ENCODE measurements at places on chromosomes 11 and 22.
A peak's percentile ranks its signal among the peaks of the same experiment; 100 is the strongest.

GRCh38 chr11:32053151-32053888 lies 37.6 kb upstream of the RCN1 start:
- no peak for DNase-seq

GRCh38 chr11:96282625-96283220 lies 60.3 kb downstream of the MAML2 start:
- DNase-seq = no peak

DNA sequence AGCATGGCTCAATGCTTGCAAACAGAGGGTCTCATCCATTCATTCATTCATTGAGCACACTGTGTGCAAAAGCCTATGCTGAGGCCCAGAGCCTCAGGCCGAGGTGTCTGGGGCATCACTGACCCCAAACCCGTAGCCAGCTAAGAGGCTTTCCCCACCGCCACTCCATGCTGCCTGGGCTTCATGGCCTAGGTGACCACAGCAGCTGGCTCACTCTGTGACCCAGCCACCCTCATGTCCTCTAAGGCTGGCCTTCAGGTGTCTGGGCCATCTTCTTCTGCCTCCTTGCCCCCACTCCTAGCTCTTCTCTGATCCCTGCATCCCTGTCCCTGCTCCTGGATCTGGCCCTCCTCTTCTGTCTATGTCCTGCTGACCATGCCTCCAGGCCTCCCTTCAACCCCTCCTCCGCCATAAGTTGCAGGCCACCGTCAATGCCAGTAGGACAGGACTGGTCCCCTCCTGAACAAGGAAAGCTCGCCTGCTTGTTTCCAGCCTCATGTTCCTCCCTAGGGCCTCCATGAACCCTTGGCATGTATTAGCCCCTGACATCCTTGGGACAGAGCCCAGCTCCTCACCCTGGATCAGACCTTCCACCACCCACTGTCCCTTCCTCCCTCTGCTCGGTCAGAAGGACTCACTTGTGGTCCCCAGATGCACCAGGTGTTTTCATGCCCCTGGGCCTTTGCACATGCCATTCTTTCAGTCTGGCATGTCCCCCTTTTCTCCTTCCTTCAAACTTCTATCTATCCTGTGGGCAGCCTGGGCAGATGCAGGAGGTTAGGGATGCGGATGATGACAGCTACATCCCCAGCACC lies 92.8 kb downstream of the MYEOV start:
- DNase-seq = no peak

- no peak for DNase-seq
These were observed 1.4 kb upstream of the EMSY start for GRCh38 chr11:76443268-76443980.

DNA sequence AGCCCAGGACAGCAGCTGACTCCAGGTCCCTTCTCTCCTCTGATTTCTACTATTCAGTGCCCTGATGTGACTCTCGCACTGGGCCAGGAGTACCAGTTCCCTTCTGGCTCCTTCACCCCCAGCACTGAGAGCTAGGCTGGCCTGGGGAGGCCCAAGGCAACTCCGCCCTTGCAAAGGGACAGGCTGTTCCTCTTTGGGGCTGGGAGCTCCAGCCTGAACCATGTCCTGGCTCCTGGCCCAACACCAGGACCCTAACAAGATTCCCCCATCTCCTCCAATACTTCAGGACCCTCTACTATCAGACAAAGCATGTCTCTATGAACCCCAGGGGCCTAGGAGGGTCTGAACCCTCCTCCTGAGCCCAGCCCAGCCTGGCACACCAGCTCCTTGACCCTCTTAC lies 12.5 kb downstream of the CREB3L1 start:
- DNase-seq = no peak

DNA sequence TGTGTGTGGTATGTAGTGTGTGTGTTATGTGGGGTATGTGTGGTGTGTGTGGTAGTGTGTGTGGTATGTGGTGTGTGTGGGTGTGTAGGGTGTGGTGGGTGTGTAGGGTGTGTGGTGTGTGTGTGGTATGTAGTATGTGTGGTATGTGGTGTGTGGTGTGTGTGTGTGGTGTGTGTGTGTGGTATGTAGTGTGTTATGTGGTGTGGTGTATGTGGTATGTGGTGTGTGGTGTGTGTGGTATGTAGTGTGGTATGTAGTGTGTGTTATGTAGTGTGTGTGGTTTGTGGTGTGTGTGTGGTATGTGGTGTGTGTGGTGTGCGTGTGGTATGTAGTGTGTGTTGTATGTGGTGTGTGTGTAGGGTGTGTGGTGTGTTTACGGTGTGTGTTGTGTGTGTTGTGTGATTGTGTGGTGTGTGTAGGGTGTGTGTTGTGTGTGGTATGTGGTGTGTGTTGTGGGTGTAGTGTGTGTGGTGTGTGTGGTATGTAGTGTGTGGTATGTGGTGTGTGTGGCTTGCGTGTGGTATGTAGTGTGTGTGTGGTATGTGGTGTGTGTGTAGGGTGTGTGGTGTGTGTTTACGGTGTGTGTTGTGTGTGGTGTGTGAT lies 4.2 kb upstream of the PPP6R2 start:
- no peak for DNase-seq

DNA sequence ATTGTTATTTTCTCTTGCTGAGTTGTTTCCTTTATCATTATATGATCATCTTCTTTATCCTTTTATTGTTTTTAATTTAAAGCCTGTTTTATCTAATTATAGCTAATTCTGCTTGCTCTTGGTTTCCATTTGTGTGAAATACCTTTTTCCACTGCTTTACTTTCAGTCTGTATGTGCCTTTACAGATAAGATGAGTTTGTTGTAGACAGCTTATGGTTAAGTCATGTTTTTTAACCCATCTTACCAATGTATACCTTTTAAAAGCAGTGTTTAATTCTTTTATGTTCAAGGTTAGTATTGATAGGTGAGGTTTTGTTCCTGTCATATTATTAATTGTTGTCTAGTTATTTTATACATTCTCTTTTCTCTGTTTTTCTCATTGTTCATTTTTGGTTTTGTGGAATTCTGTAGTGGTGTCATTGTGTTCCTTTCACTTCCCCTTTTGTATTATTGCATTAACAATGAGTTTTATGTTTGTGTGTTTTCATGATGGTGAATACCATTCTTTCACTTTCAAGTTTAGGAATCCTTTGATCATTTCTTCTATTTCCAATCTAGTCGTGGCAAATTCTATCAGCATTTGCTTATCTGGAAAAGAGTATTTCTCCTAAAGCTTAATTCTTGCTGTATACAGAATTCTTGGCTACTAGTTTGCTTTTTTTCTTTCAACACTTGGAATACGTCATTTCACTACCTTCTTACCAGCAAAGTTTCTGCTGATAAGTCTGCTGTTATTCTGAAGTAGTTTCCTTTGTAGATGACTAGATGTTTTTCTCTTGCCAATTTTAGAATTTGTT lies 21.8 kb downstream of the OR5AN1 start:
- no peak for DNase-seq

GRCh38 chr11:16960250-16960649 lies 54.0 kb downstream of the PLEKHA7 start:
- DNase-seq = no peak

- DNase-seq = no peak
These were observed 8.3 kb upstream of the FGF19 start for GRCh38 chr11:69711822-69712801.

GRCh38 chr11:119378851-119379465 lies 2.5 kb downstream of the USP2 start:
- DNase-seq = no peak

- no peak for DNase-seq
These were observed 1079.7 kb upstream of the TENM4 start for GRCh38 chr11:80520507-80520887.

DNA sequence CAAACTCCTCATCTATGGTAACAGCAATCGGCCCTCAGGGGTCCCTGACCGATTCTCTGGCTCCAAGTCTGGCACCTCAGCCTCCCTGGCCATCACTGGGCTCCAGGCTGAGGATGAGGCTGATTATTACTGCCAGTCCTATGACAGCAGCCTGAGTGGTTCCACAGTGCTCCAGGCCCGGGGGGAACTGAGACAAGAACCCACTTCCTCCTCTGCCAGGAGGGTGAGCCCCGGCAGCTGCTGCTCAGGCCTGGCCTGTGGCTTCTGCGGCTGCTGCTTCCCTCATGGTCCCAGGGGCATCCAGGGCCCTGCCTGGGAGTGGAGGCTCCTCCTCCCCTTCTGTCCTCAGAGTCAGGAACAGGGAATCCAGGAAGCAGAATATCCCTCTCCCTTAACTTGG lies 98.4 kb downstream of the ZNF280B start:
- DNase-seq = no peak

DNA sequence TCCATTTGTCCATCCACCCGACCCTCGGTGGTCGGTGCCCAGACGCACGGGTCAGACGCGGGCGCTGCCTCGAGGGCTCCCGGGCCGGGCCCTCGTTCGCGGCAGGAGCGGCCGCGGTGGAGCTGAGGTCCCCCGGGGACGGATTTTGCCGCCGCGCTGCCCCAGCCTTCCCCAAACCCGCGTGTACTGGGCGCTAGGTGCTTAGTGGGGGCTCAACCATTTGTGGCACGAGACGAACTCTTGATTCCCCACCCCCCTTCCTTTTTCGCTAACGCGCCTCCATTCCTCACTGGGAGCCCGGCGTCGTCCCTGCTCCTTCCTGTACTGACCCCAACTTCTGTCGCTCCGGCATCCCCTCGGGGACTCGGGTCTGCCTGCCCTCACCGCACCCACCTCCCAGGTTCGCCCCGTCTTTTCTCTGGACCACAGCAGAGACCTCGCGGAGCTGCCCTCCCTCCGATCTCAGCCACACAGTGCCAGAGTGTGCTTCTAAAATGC lies 789 bp upstream of the CBX7 start:
- no peak for DNase-seq

DNA sequence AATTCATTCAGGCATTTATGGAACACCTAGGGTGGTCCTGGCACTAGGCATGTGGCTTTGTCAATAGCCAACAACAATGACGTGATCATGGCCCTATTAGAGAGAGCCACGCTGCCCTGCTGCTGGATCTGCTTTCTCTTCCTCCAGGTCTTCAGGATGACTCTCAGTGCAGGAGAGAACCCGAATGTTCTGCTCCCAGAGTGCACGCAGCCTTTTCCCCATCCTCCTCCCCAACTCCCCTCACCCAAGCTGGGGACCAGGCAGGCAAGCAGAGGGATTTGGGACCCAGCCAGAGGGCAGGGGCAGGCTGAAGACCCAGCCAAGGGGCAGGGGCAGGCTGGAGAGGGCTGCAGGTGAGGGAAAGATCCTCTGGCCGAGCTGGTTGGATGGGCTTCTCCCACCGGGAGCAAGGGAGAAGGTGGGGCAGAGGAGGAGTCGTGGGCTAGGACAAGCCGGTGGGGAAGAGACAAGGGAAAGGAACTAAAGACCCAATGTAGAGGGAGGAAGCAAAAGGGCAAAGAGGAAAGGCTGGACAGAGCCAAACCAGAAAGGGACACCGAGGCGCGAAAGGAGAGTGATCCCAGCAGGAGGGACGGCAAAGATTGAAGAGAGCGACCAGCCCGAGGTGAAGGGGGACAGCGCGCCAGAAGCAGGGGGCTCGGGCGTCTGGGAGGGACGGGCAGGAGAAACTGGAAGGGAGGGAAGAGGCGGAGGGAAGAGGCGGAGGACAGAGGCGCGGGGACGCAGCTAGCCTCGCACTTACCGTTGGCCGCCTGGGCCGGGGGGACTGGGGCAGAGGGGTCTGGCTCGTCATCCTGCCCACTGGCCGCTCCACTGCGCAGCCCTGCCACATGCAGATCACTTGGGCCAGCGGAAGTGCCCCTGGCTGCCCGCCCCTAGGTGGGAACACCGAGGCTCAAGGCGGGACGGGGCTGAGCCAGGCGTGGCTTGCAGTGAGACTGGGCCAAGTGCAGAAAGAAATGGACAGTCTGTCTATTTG lies at the start of gene KCTD14:
KCTD14 (minus strand) TSS at position 880 of the 1,000 bp plus-strand sequence; CDS start at position 853, 27 bp downstream.
- DNase-seq = peak; percentile 19

- no peak for DNase-seq
These were observed 71.0 kb downstream of the ARHGAP8 start for GRCh38 chr22:44823396-44823795.

- DNase-seq = no peak
These were observed 9.4 kb upstream of the OMP start for GRCh38 chr11:77093056-77093891.

- DNase-seq = no peak
These were observed 68.5 kb upstream of the MPEG1 start for GRCh38 chr11:59281177-59281576.

GRCh38 chr11:37352485-37352884 lies 754.4 kb upstream of the RAG2 start:
- no peak for DNase-seq

- DNase-seq = no peak
These were observed 41.6 kb downstream of the MRGPRX2 start for GRCh38 chr11:19018901-19019300.

GRCh38 chr22:17869285-17870096 lies 95.2 kb upstream of the BID start:
- DNase-seq = no peak

- DNase-seq = no peak
These were observed 16.6 kb upstream of the MS4A6E start for GRCh38 chr11:60310407-60310998.

DNA sequence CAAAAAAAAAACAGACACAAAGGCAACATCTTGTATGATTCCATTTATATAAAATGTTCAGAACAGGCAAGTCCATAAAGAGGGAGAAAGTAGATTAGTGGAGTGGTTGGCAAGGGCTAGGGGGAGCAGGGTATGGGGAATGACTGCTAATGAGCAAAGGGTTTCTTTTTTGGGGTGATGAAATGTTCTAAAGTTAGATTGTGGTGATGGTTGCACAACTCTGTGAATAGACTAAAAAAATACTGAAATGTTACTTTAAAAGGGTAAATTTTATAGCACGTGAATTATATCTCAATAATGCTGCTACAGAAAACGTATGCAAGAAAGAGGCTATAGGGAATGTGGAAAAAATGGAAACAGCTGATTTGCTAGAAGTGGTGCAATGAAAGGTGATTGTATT lies 155.1 kb downstream of the TENM4 start:
- no peak for DNase-seq

DNA sequence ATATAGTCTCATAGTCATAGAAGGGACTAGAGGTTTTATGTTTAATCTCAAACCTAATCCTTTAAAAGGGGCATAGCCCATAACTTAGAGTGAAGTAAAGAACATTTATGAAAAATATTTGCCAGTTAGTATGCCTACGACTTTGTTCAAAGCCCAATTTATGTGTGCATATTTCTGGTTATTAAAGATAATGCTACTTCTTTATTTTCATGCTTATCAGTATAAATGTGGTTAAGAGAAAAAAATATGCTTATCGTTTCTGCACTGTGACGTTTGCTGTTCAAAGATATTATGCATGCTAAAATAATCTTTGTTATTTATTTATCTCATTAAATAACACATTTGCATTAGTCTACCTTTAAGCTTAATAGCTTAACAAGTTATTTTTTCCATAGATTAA lies 343.9 kb downstream of the DYNC2H1 start:
- DNase-seq = no peak

DNA sequence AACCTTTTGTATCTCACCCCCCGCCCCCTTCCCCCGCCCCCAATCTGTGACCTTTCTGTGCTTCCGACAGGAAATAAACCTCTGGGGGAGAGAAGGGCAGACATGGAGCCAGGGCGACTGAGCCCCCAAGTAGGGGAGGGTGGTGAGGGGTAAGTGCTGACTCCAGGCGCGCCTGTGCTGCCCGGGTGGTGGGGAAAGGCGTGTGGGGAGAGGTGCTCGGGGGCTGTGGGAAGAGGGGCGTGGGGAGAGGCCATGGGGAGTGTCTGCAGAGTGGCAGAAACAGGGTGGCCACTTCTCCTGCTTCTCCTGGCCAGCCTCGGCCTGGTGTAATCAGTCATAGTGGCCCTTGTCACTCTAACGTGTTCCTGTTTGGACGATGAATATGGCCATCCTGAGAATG lies 8.0 kb downstream of the SLC16A8 start:
- no peak for DNase-seq
